ENCODE measurements at places on chromosomes 4 and X.

DNA sequence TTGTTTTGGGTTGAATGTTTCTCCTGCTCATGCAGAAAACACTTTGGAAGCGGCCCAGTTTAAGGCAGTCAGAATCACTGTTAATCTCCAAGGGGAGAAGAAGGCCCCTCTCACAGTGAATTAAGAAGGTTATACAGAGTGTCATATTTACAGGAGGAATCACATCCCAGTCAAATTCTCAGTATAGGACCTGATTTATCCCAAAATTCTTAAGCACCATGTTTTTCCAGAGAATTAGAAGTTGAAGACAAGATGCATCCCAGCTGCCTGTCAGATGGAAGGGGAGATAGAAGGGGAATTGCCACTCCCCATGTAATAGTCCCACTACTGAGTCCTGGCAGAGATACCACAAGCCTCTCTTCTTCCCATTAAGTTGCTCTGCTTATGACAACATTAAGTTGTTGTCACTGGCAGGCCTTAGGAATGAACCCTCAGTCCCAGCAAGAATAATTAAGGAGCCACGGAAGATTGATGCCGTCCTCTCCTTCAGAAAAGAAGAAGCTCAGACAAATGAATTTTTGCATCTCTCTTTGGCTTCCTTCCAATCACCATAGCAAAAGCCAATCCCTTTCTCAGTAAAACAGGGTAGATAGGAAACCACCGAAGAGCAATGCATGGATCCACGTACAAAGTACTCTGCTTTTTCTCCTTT lies 138.4 kb downstream of the LDB2 start:
- no peak overlapping the region for H3K27ac ChIP-seq
- DNase-seq = no peak
- no peaks in the 10 kb centered on the region for H3K4me1 ChIP-seq
- H3K4me3 ChIP-seq = no peak overlapping the region
- H3K36me3 ChIP-seq = no peaks in the 10 kb centered on the region

GRCh38 chr4:14404730-14405129 lies 597.6 kb upstream of the CPEB2 start:
- H3K27ac ChIP-seq = no peak overlapping the region
- no peak overlapping the region for H3K4me3 ChIP-seq
- no peaks in the 10 kb centered on the region for H3K4me1 ChIP-seq

DNA sequence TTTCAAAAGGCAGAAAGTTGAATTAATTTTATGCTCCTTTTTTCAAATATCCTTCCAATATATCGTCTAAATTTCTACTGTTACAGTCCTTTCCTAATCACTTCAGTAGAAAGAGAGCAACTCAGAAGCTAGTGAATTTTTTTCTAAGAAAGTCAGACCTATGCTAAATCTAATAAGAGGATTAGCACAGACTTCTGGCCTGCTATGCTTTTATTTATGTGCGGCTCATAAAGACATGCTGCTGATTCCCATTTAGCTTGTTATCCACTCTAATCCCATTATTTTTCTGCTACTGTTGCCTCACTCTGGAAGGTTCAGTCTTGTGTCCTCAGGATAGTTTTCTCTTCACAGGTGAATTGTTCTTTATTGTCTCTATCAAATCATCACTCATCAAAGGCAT lies 473.5 kb upstream of the FAM241A start:
- H3K36me3 ChIP-seq = no peaks in the 10 kb centered on the region
- no peak overlapping the region for H3K27ac ChIP-seq
- no peaks in the 10 kb centered on the region for H3K27me3 ChIP-seq
- no peaks in the 10 kb centered on the region for H3K4me1 ChIP-seq
- DNase-seq = no peak
- H3K4me3 ChIP-seq = no peak overlapping the region

DNA sequence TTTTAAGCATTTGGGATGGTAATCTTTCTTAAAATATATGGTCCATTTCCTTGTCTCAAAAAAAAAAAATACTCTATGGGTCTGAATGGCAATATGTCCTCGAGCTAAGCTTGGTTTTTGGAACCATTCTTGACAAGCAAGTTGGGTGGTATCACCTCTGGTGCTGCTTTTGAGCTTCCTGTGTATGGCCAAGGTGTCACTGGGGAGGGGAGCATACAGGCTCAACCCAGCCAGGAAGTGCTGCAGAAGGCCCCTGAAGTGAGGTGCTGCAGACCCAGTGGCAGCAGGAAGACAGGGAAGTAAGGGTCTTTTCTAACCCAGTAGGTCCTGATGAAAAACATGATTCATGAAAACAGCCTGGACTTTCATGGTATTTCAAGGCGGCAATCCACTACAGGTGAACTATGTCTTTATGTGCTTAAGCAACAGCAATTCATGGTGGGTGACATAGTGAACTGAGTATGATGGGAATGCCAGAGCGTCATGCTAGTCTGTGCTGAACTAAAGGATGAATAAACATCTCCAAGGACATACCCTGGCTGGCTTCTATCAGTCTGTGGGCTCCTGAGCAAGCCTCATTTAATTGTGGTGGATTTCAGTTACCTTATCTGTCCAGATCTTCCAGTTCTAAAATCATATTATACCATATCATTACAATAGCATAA lies 15.1 kb downstream of the TRAPPC2 start:
- no peaks in the 10 kb centered on the region for H3K27me3 ChIP-seq
- H3K36me3 ChIP-seq = peaks cover 52% of the 10 kb centered on the region
- DNase-seq = no peak

DNA sequence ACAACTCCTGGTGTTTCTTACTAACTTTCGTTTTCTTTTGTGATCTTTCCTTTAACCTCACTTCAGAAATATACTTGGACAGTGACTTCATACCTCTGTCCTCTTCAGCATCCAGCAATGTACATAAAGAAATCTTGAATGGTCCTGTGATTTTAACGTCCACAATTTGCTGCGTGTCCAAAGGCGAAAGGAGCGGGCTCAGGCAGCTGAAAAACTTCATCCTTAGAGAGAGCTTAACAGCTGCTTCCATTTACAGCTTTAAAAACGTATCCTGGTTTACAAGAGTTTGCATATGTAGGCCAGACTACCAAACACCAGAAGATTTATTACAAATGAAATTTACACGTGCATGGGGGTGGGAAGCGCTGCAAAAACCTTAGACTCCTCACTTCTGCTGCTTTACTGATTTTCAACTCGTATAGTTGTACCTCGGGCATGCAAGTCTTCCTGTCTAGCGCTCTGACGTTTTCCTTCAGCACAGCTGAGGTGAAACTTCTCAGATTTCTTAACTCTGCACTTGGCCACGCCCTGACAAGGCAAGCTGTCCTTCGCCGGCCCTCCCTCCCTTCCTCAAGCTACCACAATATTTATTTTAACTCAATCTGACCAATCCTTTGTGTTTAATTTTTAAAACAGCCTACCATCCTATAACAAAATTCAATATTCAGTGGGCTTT lies 406.4 kb downstream of the FAM47A start:
- H3K4me1 ChIP-seq = no peaks in the 10 kb centered on the region
- no peaks in the 10 kb centered on the region for H3K27me3 ChIP-seq
- DNase-seq = no peak
- no peak overlapping the region for H3K4me3 ChIP-seq
- no peaks in the 10 kb centered on the region for H3K36me3 ChIP-seq
- H3K27ac ChIP-seq = no peak overlapping the region

GRCh38 chr4:146486565-146486964 lies 35.2 kb downstream of the SLC10A7 start:
- DNase-seq = no peak
- peaks cover 26% of the 10 kb centered on the region for H3K36me3 ChIP-seq
- no peak overlapping the region for H3K4me3 ChIP-seq
- H3K27ac ChIP-seq = no peak overlapping the region

- H3K27me3 ChIP-seq = no peaks in the 10 kb centered on the region
- DNase-seq = no peak
- peak overlapping the region; percentile 70 for H3K4me3 ChIP-seq
- H3K36me3 ChIP-seq = no peaks in the 10 kb centered on the region
- H3K4me1 ChIP-seq = peaks cover 32% of the 10 kb centered on the region
- no peak overlapping the region for H3K27ac ChIP-seq
These were observed 45.0 kb upstream of the ITM2A start for GRCh38 chrX:79412166-79412565.

GRCh38 chrX:120514236-120514635 lies 45.1 kb upstream of the LAMP2 start:
- no peak overlapping the region for H3K27ac ChIP-seq
- no peak overlapping the region for H3K4me3 ChIP-seq
- H3K4me1 ChIP-seq = no peaks in the 10 kb centered on the region
- H3K36me3 ChIP-seq = peaks cover 2% of the 10 kb centered on the region

DNA sequence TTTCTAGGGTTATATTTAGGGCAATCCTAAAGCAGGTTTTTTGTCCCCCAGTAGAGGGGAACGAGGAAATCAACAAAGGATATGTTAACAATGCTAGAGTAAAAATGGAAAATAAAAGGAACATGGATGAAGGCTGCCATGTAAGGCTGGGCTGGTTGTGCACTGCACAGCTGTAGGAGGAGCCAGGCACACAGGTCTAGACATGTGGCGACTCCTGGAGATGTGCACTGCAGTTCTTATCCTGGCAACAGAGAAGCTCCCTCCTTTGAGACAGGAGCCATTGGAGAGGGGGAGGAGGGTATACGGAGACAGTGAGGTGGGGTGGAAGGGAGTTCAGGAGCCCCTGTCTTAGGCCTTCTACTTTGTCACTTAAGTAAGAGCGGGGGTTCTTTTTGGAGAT lies 65.9 kb downstream of the NAT8L start:
- H3K4me3 ChIP-seq = no peak overlapping the region
- H3K36me3 ChIP-seq = no peaks in the 10 kb centered on the region
- H3K27ac ChIP-seq = no peak overlapping the region
- H3K27me3 ChIP-seq = peaks cover 7% of the 10 kb centered on the region
- no peak for DNase-seq

- peaks cover 48% of the 10 kb centered on the region for H3K27me3 ChIP-seq
- H3K4me1 ChIP-seq = peaks cover 11% of the 10 kb centered on the region
- H3K4me3 ChIP-seq = no peak overlapping the region
- DNase-seq = no peak
- H3K27ac ChIP-seq = no peak overlapping the region
These were observed 4.0 kb downstream of the COL25A1 start for GRCh38 chr4:109298279-109299010.

DNA sequence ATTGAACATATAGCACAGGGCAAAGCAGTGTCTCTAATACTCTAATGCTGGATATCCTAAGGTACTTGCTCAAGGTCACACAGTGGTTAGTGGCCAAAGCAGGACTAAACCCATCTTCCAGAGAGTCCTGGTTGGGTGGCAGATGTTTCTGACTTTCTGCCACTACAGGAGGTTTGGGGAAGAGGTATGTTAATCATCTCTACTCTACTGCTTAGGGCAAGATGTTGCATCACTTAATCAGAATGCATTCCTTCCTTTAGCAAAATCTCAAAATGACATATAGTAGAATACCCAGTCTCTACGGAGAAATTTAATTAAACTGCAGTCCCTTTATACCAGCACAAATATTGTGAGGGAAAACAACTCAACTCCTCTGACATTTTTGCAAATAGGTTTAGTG lies 190.7 kb upstream of the FAM241A start:
- H3K36me3 ChIP-seq = no peaks in the 10 kb centered on the region
- no peak overlapping the region for H3K4me3 ChIP-seq

GRCh38 chr4:114040319-114041116 lies 61.1 kb upstream of the ARSJ start:
- peaks cover 8% of the 10 kb centered on the region for H3K4me1 ChIP-seq
- H3K36me3 ChIP-seq = no peaks in the 10 kb centered on the region
- DNase-seq = no peak
- no peak overlapping the region for H3K27ac ChIP-seq
- H3K27me3 ChIP-seq = no peaks in the 10 kb centered on the region
- H3K4me3 ChIP-seq = no peak overlapping the region
